ENCODE measurements at places on chromosomes 4 and X.

DNA sequence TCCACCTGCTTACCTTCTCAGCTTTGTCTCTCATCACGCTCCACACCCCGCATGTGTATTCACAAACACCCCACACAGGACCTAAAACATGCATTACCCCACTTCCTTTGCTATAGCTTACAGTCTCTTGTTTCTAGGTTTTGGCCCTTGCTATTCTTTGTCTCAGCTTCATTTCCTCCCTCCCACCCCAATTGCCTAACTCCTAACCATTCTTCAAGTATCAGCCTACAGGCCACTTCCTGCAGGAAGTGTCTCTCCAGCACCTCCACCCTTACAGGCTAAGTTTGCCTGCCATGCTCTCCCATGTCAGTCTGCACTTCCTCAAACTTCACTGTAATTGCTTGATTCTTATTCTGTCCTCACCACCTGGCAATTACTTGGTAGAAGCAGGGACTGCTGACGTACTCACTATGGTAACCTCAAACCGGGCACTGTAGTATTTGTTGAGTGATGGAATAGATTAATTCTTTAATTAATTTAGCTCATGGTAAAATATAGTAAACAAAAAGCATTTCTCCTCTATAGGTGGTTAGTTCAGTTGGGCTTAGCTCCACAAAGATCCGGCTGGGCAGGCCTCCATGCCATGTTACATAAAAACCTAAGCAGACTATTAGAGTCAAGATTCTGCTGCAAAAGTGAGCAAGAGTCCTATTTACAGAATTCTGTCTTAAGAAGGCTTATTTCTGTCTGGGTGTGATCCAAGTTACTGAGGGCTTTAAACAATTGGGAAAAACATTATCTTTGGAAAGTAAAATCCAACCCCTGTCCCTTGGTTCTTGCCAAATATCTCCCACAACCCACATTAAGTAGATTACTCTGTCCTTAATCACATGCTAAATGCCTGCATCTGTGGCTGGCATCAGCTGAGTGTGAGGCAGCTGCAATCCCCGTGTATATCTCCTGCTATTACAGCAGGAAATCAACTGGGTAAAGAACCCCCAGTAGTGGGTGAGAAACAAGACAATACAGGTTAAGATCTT is 124.7 kb upstream of the CPEB2 start:
- DNase-seq, result no peak

DNA sequence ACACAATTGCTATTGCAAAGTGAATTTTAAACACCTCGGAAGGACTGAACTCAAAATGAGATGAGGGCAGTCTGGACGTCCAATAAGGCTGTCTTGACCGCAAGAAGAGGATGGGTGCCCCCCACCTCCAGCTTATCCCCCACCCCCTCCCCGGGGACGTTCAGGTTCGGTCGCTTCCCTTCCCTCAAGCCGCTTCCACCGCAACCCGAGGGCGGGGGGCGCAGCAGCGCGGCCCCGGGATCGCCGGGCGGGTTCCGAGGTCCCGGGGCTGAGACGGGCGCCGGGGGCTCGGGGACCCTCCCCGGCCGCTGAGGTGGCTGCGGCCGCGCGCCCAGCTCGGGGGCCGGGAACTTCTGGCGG is 480 bp downstream of the USP46 start:
- DNase-seq, result peak; percentile 6

DNA sequence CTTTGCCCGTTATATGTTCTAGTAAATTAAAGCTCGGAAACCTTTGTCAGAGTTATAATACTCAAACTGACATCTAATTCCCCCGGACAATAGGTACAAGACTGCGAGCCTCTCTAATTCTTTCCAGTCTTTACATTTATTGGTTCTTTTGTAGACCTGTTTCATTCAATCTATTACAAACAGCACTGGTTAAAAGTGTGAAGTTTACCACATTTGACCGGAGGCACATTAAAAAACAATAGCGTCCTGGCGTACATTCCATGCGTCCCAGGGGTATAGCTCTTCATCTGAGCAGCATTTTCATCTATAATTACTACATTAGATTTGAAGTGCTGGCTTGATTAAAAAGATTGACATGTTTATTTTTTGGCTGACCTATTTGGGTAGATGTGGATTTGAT is 49.9 kb upstream of the TENM3 start:
- no peak for DNase-seq

- no peak for DNase-seq
Observed at GRCh38 chr4:11622961-11623725, 194.4 kb upstream of the HS3ST1 start.

GRCh38 chr4:157885811-157886210 is 287.0 kb downstream of the GASK1B start:
- DNase-seq, result no peak

Data from naive B cell (primary cell).